ENCODE measurements at places on chromosomes 2 and 18.

DNA sequence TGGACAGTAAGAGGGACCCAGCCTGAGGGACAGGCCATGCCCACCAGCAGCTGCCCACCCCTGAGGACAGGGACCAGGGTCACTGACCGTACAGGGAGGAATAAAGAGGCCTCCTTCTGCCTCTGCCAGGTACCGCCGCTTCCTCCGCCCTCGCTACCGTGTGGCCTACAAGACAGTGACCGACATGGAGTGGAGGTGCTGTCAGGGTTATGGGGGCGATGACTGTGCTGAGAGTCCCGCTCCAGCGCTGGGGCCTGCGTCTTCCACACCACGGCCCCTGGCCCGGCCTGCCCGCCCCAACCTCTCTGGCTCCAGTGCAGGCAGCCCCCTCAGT, 2.2 kb downstream of the EMILIN1 start:
- DNase-seq = no peak

- no peak for DNase-seq
Observed at GRCh38 chr2:128158176-128158575, 67.2 kb downstream of the UGGT1 start.

GRCh38 chr2:66897181-66897580, 462.3 kb downstream of the MEIS1 start:
- DNase-seq = no peak

DNA sequence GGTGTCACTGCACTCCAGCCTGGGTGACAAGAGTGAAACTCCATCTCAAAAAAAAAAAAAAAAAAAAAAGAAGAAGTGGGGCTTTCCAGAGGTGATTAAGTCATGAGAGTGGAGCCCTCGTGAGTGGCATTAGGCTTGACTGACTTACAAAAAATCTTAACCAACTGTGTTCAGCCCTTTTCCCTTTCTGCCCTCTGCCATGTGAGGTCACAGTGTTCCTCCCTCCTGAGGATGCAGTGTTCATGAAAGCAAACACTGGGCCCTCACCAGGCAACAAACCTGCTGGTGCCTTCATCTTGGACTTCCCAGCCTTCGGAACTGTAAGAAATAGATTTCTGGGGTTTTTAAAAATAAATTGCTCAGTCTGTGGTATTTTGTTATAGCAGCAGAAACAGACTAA, 37.0 kb upstream of the METTL21A start:
- DNase-seq = no peak

DNA sequence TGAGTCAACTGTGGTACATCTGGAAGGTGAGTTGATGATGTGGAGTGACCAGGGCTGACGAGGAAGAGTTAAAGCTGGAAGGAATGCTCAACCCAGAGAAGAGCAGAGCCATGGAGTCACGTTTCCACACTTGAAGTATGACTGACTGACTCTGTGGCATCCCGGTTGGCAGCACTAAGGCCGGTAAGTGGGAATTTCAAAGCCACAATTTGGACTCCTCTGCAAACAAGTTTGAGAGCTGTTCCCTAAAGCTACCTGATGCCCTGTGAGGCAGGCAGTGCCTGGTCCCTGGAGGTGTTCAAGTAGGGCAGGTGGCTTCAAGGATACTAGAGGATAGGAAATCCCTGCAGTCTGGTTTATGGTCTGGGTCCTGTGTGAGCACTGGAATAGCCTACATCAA, 69.3 kb upstream of the ITGB6 start:
- no peak for DNase-seq

DNA sequence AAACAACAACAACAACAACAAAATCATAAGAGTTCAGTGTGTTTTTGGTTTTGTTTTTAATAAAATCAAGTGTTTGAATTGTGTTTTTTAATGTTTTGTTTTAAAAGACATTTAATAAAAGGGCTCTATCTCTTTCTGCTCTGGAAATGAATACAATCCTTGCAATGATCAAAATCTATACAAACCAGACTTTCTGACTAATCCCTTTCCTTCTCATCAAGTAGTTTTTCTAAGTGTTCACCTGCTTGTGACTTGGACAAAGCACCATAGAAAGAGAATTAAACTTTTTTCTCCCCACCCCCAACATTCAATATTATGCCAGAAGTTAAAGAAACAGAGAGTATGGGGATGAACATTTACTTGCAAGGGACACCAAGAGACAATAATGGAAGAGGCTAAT, 61.4 kb downstream of the KCTD18 start:
- DNase-seq = no peak

GRCh38 chr2:77017355-77017745, 504.8 kb downstream of the LRRTM4 start:
- DNase-seq = no peak

GRCh38 chr2:22893761-22894517, 491.0 kb upstream of the KLHL29 start:
- DNase-seq = peak; percentile 36

DNA sequence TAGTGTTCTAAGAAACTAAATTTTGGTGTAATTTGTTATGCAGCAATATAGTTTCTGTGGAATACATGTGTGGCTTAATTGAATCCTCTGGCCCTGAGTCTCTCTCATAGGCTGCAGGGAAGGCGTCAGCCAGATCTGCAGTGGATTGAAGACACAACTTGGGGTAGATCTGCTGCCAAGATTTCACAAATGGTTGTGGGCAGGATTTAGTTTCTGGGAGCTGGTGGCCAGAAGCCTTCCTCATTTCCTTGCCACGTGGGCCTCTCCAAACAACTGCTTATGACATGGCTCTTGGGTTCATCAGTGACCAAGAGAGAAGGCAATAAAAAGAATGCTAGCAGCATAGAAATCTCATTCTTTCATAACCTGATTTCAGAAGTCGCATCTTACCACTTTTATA, 28.2 kb downstream of the CCDC102B start:
- DNase-seq = no peak
